ENCODE measurements at places on chromosomes 3 and 15. TPM values are rescaled to one million over a fixed set of nuclear protein-coding genes. Genes with fewer than 3 reads are reported as not detected.

GRCh38 chr3:139122612-139123011 is 77.9 kb upstream of the PRR23C start:
- DNase-seq: peak; percentile 35
- no peaks in the 10 kb centered on the region for H3K4me1 ChIP-seq
- H3K27ac ChIP-seq: no peak overlapping the region
- H3K27me3 ChIP-seq: no peaks in the 10 kb centered on the region
- H3K36me3 ChIP-seq: no peaks in the 10 kb centered on the region

DNA sequence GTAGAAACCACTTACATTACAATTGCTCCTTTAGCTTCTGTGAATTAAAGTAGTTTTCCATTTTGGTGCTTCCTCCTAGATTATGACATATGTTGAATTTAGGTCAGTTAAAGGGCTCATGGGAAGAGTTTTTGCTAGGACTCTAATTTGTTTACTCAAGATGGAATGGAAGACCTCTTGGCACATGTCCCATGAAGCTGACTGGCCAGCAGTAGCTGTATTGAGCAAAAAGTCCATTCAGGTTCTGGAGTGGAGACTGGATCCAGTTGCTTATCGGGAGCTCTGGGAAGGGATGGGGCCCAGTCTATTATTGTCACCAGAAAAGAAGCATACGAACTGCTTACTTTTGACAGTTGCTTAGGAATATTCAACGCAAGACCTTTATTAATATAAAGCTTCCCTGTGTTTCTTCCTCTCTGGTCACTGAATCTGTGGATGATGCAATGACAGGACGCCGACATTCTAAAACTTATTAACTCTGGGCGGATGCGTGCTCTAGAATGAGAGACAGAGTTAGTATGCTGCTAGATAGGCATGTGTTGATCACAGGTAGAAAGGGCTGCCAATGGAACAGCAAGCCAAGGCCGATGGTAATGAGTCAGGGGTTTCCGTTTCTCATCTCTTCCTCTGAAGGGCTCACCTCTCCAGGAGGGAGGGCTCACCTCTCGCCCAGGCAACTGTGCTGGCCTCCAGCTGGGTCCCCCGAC is 155.8 kb downstream of the NR1D2 start:
- no peak overlapping the region for H3K27ac ChIP-seq
- no peak overlapping the region for H3K4me3 ChIP-seq
- H3K36me3 ChIP-seq: no peaks in the 10 kb centered on the region

DNA sequence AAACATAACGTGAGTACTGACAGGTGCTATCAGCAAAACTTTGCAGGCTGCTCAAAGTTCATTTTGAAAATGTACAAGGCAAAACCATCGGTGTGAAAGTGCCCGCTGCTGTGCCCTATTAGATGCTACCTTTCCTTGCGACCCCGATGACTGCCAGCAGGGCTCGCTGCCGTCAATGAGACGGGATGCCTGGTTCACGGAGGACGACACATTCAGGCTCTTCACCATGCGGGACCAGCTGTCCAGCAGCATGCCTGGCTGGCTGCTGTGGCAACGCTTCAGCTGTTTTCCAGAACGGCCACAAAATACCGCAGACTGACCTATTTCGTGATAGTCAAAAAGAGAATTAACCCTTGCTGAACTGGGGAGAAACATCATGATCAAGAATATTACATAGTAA is 92.7 kb upstream of the OCA2 start:
- no peaks in the 10 kb centered on the region for H3K4me1 ChIP-seq
- H3K27me3 ChIP-seq: no peaks in the 10 kb centered on the region
- no peak for DNase-seq

GRCh38 chr3:52887166-52887565 is 10.2 kb downstream of the STIMATE start:
- H3K4me1 ChIP-seq: peaks cover 36% of the 10 kb centered on the region
- no peak overlapping the region for H3K4me3 ChIP-seq
- no peaks in the 10 kb centered on the region for H3K27me3 ChIP-seq
- H3K36me3 ChIP-seq: no peaks in the 10 kb centered on the region
- no peak overlapping the region for H3K27ac ChIP-seq

- H3K4me3 ChIP-seq: no peak overlapping the region
- no peaks in the 10 kb centered on the region for H3K4me1 ChIP-seq
- H3K36me3 ChIP-seq: no peaks in the 10 kb centered on the region
- no peaks in the 10 kb centered on the region for H3K27me3 ChIP-seq
- no peak overlapping the region for H3K27ac ChIP-seq
Observed at GRCh38 chr3:15653321-15653720, 51.8 kb downstream of the BTD start.

- no peak overlapping the region for H3K4me3 ChIP-seq
- H3K36me3 ChIP-seq: peaks cover 5% of the 10 kb centered on the region
- peak overlapping the region; percentile 43 for H3K27ac ChIP-seq
- H3K27me3 ChIP-seq: no peaks in the 10 kb centered on the region
- H3K4me1 ChIP-seq: peaks cover 41% of the 10 kb centered on the region
- DNase-seq: no peak
Observed at GRCh38 chr3:37320276-37320675, 145.9 kb upstream of the LRRFIP2 start.

DNA sequence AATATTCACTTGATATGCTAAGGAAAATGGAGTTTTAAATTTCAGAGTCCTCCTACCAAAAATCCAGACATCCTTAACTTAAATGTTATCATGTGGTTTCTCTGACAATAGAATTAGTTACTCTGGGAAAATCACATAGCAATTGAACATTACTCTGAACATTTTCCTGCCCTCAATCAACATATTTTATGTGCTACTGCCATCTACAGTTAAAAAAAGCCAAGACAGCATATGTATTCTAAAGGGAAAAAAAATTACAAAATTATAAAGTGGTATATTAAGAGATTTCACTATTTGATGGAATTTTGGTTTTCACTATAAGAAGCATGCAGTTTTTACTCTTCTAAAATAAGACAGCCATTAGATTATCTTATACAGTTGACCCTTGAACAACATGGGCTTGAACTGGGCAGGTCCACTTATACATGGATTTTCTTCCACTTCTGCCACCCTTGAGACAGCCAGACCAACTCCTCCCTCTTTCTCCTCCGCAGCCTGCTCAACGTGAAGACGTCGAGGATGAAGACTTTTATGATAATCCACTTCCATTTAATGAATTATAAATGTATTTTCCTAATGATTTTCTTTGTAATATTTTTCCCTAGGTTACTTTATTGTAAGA is 122.3 kb downstream of the ATP1B3 start:
- no peaks in the 10 kb centered on the region for H3K27me3 ChIP-seq
- H3K27ac ChIP-seq: no peak overlapping the region
- no peaks in the 10 kb centered on the region for H3K36me3 ChIP-seq
- no peaks in the 10 kb centered on the region for H3K4me1 ChIP-seq
- H3K4me3 ChIP-seq: no peak overlapping the region

GRCh38 chr3:118531816-118532215 is 502.8 kb downstream of the IGSF11 start:
- no peak overlapping the region for H3K27ac ChIP-seq
- no peaks in the 10 kb centered on the region for H3K27me3 ChIP-seq
- H3K4me1 ChIP-seq: no peaks in the 10 kb centered on the region
- no peak for DNase-seq
- no peak overlapping the region for H3K4me3 ChIP-seq

DNA sequence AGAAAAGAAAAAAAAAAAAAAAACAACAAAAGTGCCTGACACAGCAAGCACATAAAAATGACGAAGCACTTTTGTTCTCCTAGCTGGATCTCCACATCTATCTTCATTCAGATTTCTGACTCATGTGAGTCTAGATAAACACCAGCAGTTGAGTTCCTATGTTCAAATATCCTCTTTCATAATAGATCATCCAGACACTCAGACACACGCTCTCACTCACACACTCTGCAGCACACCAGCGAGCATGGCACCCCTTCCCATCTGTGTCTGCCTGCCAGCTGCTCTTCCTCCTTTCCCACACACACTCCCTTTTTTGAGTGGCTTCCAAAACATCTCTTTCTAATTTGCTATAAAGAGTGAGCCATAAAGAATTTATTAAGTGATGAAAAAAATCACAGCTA is 19.8 kb upstream of the CELF6 start:
- no peak for DNase-seq
- H3K27ac ChIP-seq: no peak overlapping the region
- H3K4me3 ChIP-seq: no peak overlapping the region
- H3K27me3 ChIP-seq: no peaks in the 10 kb centered on the region
- peaks cover 5% of the 10 kb centered on the region for H3K36me3 ChIP-seq

The P2RY1 gene
- 8.8 TPM for total RNA-seq

The MASP1 gene
- total RNA-seq: 2.6 TPM
